Karpas-422 (cell line): ENCODE measurements at places on chromosomes 5 and 9. TPM values are rescaled to one million over a fixed set of nuclear protein-coding genes. Genes with fewer than 3 reads are reported as not detected.

LOX gene
- total RNA-seq = not detected in 2 replicates

ADAMTS13 gene
- total RNA-seq = 0.34 and 1.3 TPM in 2 replicates

ANP32B gene
- total RNA-seq = 29.1 and 76.3 TPM in 2 replicates

IFNA2 gene
- total RNA-seq = not detected in 2 replicates

UBE2QL1 gene
- not detected in 2 replicates for total RNA-seq

GMCL2 gene
- total RNA-seq = not detected in 2 replicates

- no peak overlapping the region for H3K27ac ChIP-seq
- no peak for DNase-seq
- H3K36me3 ChIP-seq = no peaks in the 10 kb centered on the region
- no peak overlapping the region for H3K4me3 ChIP-seq
- no peaks in the 10 kb centered on the region for H3K4me1 ChIP-seq
Measured at GRCh38 chr9:130901498-130902203, 5.0 kb upstream of the QRFP start.

GRCh38 chr5:156971848-156972525 lies 9.0 kb upstream of the TIMD4 start:
- no peak overlapping the region for H3K4me3 ChIP-seq
- H3K36me3 ChIP-seq = no peaks in the 10 kb centered on the region
- no peak for DNase-seq
- H3K27me3 ChIP-seq = 0 out of 2 replicates have a peak, but pooled peaks cover 5% of the 10 kb centered on the region
- H3K27ac ChIP-seq = no peak overlapping the region

- no peaks in the 10 kb centered on the region for H3K36me3 ChIP-seq
- H3K27ac ChIP-seq = no peak overlapping the region
- no peak for DNase-seq
- no peaks in the 10 kb centered on the region for H3K27me3 ChIP-seq
- H3K4me1 ChIP-seq = peaks cover 6% of the 10 kb centered on the region; the same call in 1 of the 2 replicates
- H3K4me3 ChIP-seq = no peak overlapping the region
Measured at GRCh38 chr5:135814812-135815211, 19.7 kb upstream of the SLC25A48 start.

DNA sequence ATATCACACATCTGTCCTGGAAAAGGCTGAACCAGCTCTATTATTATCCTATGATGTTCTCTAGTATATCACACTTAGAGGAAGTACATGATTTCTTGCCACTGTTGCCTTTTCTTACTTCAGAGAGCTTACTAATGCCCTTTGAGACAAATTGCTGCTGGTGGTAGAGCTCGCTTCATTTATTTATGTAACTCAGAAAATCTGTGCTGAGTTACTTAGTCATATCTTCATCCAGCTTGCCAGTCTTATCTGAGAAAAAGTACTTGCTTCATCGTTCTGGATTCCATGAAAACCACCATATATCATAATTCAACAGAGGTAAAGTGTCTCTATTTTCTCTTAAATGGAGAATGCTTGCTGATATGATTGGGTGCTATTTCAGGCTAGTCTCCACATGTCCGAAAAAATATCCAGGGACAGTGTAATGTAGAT lies 26.6 kb downstream of the PTPDC1 start:
- H3K27ac ChIP-seq = no peak overlapping the region
- no peaks in the 10 kb centered on the region for H3K36me3 ChIP-seq
- no peaks in the 10 kb centered on the region for H3K4me1 ChIP-seq
- no peak overlapping the region for H3K4me3 ChIP-seq
- no peaks in the 10 kb centered on the region for H3K27me3 ChIP-seq

DNA sequence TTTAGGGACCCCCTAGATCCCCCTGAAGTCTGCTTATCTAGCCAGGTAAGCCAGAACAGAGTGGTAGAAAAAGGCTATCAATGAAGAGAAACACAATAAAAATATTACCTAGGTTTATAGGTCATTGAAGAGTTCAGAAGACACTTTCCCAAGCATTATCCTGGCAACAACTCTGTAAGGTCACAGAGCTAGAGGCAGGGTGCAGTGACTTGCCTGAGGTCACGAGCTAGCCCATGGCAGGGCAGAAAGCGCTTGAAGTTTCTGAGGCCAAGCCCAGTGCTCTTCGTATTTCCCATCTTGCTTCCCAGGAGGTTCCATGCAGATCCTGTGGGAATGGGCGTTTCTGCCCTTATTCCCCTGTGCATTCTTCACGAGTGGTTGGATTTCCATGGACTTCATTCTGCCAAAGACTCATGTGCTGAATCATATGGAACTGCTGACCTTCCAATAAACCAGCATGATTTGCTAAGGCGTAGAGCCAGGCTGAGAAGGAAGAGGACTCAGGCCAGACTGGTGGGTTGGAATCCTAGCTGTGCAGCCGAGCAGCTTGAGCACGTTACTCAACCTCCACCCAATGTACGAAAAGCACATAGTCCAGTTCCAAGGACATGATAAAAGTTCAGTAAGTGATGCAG lies 22.1 kb downstream of the TRMO start:
- no peak for DNase-seq
- no peak overlapping the region for H3K4me3 ChIP-seq
- H3K27ac ChIP-seq = no peak overlapping the region

DNA sequence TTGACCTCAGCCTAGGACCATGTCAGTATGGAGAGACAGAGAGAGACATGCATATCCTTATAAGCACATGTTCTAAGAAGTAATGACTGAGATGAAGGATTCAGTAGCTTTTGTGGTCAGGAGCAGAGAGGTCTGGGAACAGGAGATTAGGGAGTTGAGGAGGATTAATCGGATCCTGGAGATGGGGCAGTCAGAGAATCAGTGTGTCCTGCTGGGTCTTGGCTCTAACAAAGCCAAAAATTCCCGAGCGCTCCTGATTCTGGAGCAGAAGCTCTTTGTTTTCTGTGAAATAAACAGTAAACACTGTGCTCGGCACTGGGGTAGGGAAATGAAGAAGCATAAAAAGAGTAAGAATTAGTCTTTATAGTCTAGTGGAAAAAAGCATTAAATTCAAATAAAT lies 520.0 kb upstream of the CLINT1 start:
- H3K4me1 ChIP-seq = no peaks in the 10 kb centered on the region
- no peak for DNase-seq
- H3K27ac ChIP-seq = no peak overlapping the region
- no peak overlapping the region for H3K4me3 ChIP-seq
- H3K36me3 ChIP-seq = no peaks in the 10 kb centered on the region

DNA sequence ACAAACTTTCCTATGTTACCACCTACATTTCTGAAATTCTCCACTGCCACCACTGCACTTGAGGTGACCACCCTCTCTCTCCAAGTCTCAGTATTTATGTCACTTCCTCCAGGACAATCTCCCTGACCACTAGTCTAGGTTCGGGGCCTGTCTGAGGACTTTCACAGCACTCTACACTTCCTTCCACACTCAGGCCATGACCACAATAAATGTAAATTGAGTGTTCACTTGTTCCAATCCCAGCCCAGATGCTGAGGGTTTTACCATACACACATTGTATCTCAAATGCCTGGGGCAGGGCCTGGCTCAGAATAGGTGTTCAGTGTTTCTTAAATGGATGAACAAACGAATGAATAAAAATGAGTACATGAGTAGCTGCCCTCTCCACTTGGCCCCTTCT lies 26.9 kb upstream of the CCNG1 start:
- no peak overlapping the region for H3K4me3 ChIP-seq
- H3K27ac ChIP-seq = no peak overlapping the region
- DNase-seq = peak; percentile 25
- H3K27me3 ChIP-seq = no peaks in the 10 kb centered on the region
- H3K36me3 ChIP-seq = no peaks in the 10 kb centered on the region
- peaks cover 32% of the 10 kb centered on the region for H3K4me1 ChIP-seq

DNA sequence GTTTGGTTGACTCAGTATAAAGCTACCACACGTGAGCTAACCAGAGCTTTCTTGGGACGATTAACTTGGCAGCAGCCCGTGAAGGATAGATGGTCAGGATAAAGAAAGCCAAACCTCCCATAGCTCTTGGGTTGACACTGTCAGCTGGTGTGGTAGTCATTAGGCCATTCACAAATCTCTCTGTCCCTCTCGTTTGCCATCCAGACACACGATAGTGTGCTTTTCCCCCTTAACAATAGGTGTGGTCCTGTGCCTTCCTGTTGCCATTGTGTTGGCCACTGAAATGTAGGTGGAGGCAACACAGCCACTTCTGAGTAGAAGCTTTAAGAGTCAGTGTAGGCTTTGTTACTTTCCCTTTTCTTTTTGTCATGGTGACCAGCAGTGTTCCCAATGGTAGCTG lies 11.7 kb downstream of the OR13J1 start:
- no peaks in the 10 kb centered on the region for H3K27me3 ChIP-seq
- no peak for DNase-seq
- no peaks in the 10 kb centered on the region for H3K4me1 ChIP-seq
- H3K36me3 ChIP-seq = no peaks in the 10 kb centered on the region
- H3K27ac ChIP-seq = no peak overlapping the region

DNA sequence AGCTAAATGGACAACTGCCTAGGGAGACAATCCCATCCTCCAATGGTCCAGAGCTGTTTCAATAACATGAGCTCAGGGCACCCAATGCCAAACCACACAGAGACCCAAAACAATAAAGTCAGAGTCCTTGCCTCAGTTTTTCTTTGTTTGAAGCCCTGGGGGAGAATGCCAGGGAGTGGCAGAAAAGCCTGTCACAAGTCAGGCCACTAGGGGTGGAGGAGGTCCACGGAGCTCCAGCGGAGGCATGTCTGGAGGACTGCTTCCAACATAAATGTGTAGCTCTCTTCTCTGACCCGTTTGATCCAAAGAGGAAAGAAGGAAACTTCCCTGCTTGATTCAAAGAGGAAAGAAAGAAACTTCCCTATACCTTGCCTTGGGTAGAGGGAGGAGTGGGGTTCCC lies 175.3 kb downstream of the HSPA4 start:
- H3K27me3 ChIP-seq = no peaks in the 10 kb centered on the region
- no peak overlapping the region for H3K27ac ChIP-seq
- H3K36me3 ChIP-seq = no peaks in the 10 kb centered on the region
- no peak overlapping the region for H3K4me3 ChIP-seq
- no peak for DNase-seq

- H3K36me3 ChIP-seq = no peaks in the 10 kb centered on the region
- H3K4me1 ChIP-seq = no peaks in the 10 kb centered on the region
- DNase-seq = no peak
- no peaks in the 10 kb centered on the region for H3K27me3 ChIP-seq
- no peak overlapping the region for H3K27ac ChIP-seq
Measured at GRCh38 chr9:134828892-134829291, 51.7 kb upstream of the FCN2 start.

DNA sequence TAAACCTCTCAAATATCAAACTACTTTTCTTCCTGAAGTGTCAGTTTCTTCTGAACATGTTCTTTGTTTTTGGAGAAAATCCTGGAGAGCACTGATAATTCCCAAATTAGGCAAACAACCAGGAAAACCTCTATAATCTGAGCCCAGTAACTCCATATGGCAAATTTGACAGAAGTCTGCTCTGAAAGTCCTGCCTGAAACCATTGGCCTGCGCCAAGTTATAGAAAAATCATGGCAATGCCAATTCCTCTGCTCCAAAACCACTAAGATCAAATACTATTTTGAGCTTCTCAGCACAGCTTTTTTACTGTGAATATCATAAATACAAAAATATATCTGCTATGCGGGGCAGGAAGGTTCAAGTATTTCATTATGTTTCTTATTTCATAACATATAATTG lies 45.9 kb downstream of the PDE4D start:
- no peaks in the 10 kb centered on the region for H3K4me1 ChIP-seq
- H3K27me3 ChIP-seq = no peaks in the 10 kb centered on the region

DNA sequence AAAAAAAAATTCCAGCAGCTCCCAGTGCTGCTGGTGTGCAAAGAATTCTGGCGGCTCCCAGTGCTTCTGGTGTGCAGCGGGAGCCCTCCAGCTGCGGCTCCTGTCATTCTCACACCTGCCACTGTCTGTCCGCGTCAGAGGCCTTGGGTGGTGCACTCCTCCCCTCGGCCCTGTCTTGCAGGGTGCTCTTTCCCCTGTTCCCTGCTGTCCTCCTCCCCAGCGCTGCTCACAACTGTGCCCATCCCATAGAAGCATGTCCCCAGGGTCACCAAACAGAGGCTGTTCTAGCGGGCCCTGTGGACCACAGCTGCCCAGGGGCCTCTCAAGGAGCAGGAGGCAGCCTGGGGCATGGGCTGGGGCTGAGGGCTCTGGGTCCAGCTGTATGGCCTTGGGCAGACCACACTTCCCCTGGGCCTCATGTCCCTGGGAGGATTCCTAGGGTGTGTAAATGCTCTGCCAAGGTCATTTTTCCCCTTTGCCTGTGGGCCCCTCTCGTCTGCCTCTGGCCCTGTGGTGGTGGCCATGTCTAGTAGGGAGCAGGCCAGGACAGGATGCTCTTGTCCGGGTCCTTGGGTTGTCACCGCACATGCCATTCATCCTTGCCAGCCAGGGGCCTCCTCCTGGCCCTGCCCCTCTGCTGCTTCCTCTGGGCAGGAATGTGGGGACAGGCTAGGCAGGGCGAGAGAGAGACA lies 68.2 kb downstream of the PHF2 start:
- peaks cover 11% of the 10 kb centered on the region; the same call in 1 of the 2 replicates for H3K36me3 ChIP-seq
- no peak for DNase-seq
- no peaks in the 10 kb centered on the region for H3K4me1 ChIP-seq
- H3K27ac ChIP-seq = no peak overlapping the region
- H3K4me3 ChIP-seq = no peak overlapping the region

DNA sequence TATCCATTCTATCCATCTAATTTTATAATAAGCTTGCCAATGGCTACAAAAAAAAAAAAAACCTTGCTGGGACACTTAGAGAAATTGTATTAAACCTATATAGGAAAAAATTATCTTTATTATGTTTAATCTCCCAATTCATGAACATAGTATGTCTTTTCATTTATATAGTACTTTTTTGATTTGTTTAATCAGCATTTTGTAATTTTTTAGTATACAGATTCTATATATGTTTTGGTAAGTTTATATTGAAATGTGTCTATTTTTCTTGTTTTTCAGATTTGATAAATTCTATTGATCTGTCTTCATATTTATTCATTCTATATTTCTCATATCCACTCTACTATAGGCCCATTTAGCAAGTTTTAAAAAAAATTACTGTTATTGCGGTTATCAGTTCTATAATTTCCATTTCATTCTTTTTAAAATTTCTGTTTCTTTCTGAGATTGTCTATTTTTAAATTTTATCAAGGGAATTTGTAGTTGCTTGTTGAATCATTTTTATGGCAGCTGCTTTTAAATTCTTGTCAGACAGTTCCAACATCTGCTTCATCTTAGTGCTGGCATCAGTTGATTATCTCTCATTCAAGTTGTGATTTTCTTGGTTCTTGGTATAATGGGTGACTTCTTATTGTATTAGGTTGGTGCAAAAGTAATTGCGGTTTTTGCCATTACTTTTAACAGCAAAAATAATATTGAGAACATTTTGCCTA lies 170.1 kb upstream of the S1PR3 start:
- H3K4me3 ChIP-seq = no peak overlapping the region
- no peak for DNase-seq
- H3K27ac ChIP-seq = no peak overlapping the region
- H3K27me3 ChIP-seq = no peaks in the 10 kb centered on the region

GRCh38 chr9:120787933-120788332 lies 5.3 kb downstream of the FBXW2 start:
- no peak overlapping the region for H3K27ac ChIP-seq
- no peak overlapping the region for H3K4me3 ChIP-seq
- DNase-seq = no peak
- H3K4me1 ChIP-seq = peaks cover 41% of the 10 kb centered on the region

GRCh38 chr5:3400659-3401058 lies 195.0 kb upstream of the IRX1 start:
- no peaks in the 10 kb centered on the region for H3K36me3 ChIP-seq
- H3K27ac ChIP-seq = no peak overlapping the region
- no peaks in the 10 kb centered on the region for H3K4me1 ChIP-seq
- no peaks in the 10 kb centered on the region for H3K27me3 ChIP-seq

GRCh38 chr9:17882688-17883594 lies 304.1 kb downstream of the SH3GL2 start:
- DNase-seq = no peak
- no peaks in the 10 kb centered on the region for H3K36me3 ChIP-seq
- H3K27me3 ChIP-seq = no peaks in the 10 kb centered on the region
- no peaks in the 10 kb centered on the region for H3K4me1 ChIP-seq
